Progenitor cell of endocrine pancreas (in vitro differentiated cells): ENCODE measurements at places on chromosomes 13 and 19. TPM values are rescaled to one million over a fixed set of nuclear protein-coding genes. Genes with fewer than 3 reads are reported as not detected.

ERICH4 gene
- total RNA-seq = not detected in 2 replicates

- H3K4me1 ChIP-seq = peaks cover 18% of the 10 kb centered on the region
- DNase-seq = no peak
These were observed 39.9 kb downstream of the FOXO1 start for GRCh38 chr13:40626561-40626960.

DNA sequence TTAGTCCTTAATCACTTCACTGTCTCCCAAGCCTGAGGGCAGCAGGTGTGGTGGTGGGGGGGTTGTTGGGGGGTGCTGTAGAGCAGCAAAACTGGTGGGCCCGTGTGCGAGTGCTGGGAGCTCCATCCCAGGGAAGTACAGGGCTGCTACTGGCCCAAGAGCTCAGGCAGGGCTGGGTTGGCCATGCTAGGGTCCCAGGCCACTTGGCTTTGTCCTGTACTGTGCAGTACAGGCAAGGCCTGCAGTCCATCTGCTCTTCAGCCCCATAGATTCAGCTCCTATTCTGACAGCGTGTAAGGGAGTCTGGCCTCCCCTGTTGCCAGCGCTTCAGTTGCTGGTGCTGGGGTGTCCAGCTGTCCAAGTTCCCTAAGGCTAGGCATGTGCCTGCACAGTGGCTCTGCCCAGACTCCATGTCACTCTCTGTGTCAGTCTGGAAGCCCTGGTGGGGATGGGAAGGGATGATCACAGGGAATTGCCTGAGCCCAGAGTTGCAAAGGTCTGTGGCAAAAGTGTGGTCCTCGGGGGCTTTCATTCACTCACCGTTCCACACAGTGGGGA lies 1261.7 kb downstream of the EFNB2 start:
- no peaks in the 10 kb centered on the region for H3K27me3 ChIP-seq
- DNase-seq = no peak
- peaks cover 1% of the 10 kb centered on the region for H3K36me3 ChIP-seq
- H3K4me3 ChIP-seq = no peak overlapping the region

GRCh38 chr19:33348301-33349010 lies 25.1 kb upstream of the CEBPG start:
- no peak for DNase-seq
- no peak overlapping the region for H3K27ac ChIP-seq
- no peak overlapping the region for H3K4me3 ChIP-seq
- peaks cover 16% of the 10 kb centered on the region for H3K27me3 ChIP-seq

- no peaks in the 10 kb centered on the region for H3K27me3 ChIP-seq
- H3K36me3 ChIP-seq = no peaks in the 10 kb centered on the region
- no peak for DNase-seq
- H3K4me3 ChIP-seq = no peak overlapping the region
These were observed 245.9 kb downstream of the PCDH9 start for GRCh38 chr13:66984241-66984640.

ATP1A3 gene
- 0.29 TPM in 2 replicates for total RNA-seq

GRCh38 chr19:19185853-19186740 lies 5.9 kb downstream of the BORCS8 start:
- peak overlapping the region; percentile 55 for H3K27ac ChIP-seq
- peaks cover 15% of the 10 kb centered on the region for H3K36me3 ChIP-seq
- no peak overlapping the region for H3K4me3 ChIP-seq
- H3K27me3 ChIP-seq = no peaks in the 10 kb centered on the region

GRCh38 chr13:102041544-102041943 lies 360.3 kb downstream of the FGF14 start:
- no peak overlapping the region for H3K27ac ChIP-seq
- peaks cover 3% of the 10 kb centered on the region for H3K27me3 ChIP-seq
- peaks cover 10% of the 10 kb centered on the region for H3K4me1 ChIP-seq

GRCh38 chr19:41476583-41476982 lies 33.6 kb downstream of the ERICH4 start:
- DNase-seq = no peak
- no peak overlapping the region for H3K4me3 ChIP-seq
- H3K27me3 ChIP-seq = no peaks in the 10 kb centered on the region
- H3K27ac ChIP-seq = no peak overlapping the region

DNA sequence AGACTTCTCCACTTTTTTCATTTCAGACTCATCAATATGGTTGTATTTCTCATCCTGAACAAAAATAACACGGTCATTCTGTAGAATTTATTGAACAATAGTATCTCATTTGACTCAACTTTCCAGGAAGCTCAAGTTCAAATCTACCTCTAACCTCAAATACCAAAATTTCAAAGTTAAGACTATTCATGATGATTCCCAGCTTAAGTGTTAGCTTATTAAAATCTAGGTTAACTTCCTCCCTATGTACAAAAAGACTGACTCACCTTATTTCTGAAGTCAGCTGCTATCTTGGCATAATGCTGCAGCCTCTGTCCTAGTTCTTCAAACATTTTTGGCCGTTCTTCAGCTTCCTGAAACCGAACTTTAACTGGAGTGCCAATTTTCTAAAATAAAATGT lies 23.2 kb downstream of the HSPH1 start:
- H3K27ac ChIP-seq = no peak overlapping the region
- no peak for DNase-seq
- H3K27me3 ChIP-seq = no peaks in the 10 kb centered on the region
- H3K36me3 ChIP-seq = peaks cover 43% of the 10 kb centered on the region
- H3K4me1 ChIP-seq = no peaks in the 10 kb centered on the region
- H3K4me3 ChIP-seq = no peak overlapping the region

DNA sequence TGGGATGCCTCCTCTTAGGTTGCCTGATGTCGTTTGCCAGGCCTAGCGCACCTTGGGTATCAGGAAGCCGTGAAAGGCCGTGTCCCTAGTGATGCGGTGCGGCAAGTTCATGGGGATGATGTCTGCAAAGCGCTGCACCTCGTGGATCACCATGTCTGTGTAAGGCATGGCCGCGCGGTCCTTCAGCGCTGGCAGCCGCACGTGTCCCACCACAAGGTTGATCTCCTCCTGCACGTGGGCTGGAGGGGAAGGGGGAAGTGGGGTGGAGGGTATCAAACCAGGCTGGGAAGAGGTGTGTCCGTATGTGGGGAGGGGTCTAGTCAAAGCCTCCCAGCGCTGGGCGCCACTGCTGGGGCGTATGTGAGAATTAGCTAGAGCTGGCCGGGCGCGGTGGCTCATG lies 23.2 kb downstream of the EGLN2 start:
- DNase-seq = no peak
- H3K4me1 ChIP-seq = peaks cover 26% of the 10 kb centered on the region
- peak overlapping the region; percentile 97 for H3K27ac ChIP-seq
- H3K4me3 ChIP-seq = no peak overlapping the region

GRCh38 chr19:49408816-49409440 lies 14.3 kb downstream of the PTH2 start:
- no peak overlapping the region for H3K4me3 ChIP-seq
- H3K27me3 ChIP-seq = peaks cover 51% of the 10 kb centered on the region
- H3K36me3 ChIP-seq = no peaks in the 10 kb centered on the region
- no peak for DNase-seq
- H3K27ac ChIP-seq = no peak overlapping the region

CD37 gene
- total RNA-seq = not detected in 2 replicates

- no peaks in the 10 kb centered on the region for H3K27me3 ChIP-seq
- no peak for DNase-seq
- peaks cover 47% of the 10 kb centered on the region for H3K4me1 ChIP-seq
- no peaks in the 10 kb centered on the region for H3K36me3 ChIP-seq
These were observed 192.8 kb upstream of the TSC22D1 start for GRCh38 chr13:44768775-44769581.

FAM124A gene
- total RNA-seq = 1.5 and 1.6 TPM in 2 replicates

- H3K27me3 ChIP-seq = peaks cover 38% of the 10 kb centered on the region
- DNase-seq = no peak
- no peak within 1 kb of the TSS for H3K4me3 ChIP-seq
- no peaks in the 10 kb centered on the region for H3K4me1 ChIP-seq
- no peaks in the 10 kb centered on the region for H3K36me3 ChIP-seq
These were observed at the start of gene KLK5 for GRCh38 chr19:50952910-50953309. Gene KLK5 (minus strand): TSS chr19:50953038. CDS start chr19:50952657, 381 bp downstream.

PPP1R15A gene
- total RNA-seq = 44.5 and 48.9 TPM in 2 replicates

DNA sequence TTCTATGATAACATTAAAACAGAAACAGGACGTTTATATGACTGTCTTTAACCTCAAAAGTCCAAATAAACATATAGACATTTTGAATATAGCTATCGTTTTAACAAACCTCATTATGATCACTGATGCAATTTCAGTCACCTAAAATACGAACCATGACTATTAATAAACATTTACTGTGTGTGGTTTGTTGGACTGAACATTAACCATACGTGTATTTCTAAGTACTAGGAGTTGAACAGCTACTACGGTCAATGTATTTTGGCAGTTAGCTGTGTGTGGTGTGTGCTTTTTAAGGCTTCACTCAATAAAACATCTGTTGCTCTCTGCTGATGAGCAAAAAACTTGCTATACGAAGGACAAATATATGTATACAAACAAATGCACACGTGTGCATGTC lies 281.4 kb downstream of the ABCC4 start:
- no peak for DNase-seq
- peaks cover 14% of the 10 kb centered on the region for H3K4me1 ChIP-seq
- peaks cover 4% of the 10 kb centered on the region for H3K36me3 ChIP-seq
- H3K27ac ChIP-seq = no peak overlapping the region
- no peaks in the 10 kb centered on the region for H3K27me3 ChIP-seq

- H3K27ac ChIP-seq = peak overlapping the region; percentile 75
- H3K4me1 ChIP-seq = peaks cover 15% of the 10 kb centered on the region
- no peak for DNase-seq
- H3K4me3 ChIP-seq = peak overlapping the region; percentile 91
- no peaks in the 10 kb centered on the region for H3K27me3 ChIP-seq
These were observed 580 bp downstream of the AP2A1 start for GRCh38 chr19:49767381-49767780.

DNA sequence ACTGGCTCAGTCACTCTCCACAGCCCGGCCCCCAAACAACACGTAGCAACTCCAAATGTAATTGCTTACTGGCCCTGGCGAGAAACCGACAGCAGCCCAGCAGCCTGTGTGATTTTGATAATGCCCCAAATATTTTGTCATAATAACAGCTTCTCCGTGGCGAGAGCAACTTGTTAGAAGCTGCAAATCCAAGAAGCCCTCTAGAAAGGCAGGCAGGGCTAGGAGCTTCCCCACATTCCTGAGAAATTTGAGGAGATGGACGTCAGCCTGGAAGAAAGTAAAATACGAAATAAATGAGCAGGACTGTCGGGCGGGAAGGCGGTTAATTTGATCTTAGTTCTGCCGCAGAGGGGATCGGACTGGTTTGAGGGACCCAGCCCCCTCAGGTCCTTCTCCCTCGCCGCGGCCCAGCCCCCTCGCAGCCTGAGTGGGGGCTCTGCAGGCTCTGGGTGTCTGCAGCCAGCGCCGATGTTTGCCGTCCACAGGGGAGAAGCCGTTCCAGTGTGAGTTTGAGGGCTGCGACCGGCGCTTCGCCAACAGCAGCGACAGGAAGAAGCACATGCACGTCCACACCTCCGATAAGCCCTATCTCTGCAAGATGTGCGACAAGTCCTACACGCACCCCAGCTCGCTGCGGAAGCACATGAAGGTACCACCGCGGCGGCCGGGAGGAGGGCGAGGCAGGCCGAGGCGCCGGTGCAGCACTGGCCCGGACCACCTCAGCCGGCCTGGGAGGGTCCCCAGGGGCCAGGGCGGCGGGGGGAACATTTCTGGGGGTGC lies 3.1 kb downstream of the ZIC2 start:
- H3K36me3 ChIP-seq = no peaks in the 10 kb centered on the region
- peaks cover 68% of the 10 kb centered on the region for H3K27me3 ChIP-seq
- peak overlapping the region; percentile 59 for H3K27ac ChIP-seq
- no peak overlapping the region for H3K4me3 ChIP-seq
- DNase-seq = peak; percentile 15
- H3K4me1 ChIP-seq = peaks cover 1% of the 10 kb centered on the region

GRCh38 chr19:38210458-38210987 lies 13.5 kb downstream of the DPF1 start:
- DNase-seq = peak; percentile 42
- peaks cover 12% of the 10 kb centered on the region for H3K4me1 ChIP-seq
- peaks cover 27% of the 10 kb centered on the region for H3K27me3 ChIP-seq
- peaks cover 17% of the 10 kb centered on the region for H3K36me3 ChIP-seq

GRCh38 chr13:67097892-67098452 lies 132.2 kb downstream of the PCDH9 start:
- H3K27me3 ChIP-seq = no peaks in the 10 kb centered on the region
- peaks cover 11% of the 10 kb centered on the region for H3K4me1 ChIP-seq
- H3K27ac ChIP-seq = no peak overlapping the region
- no peak overlapping the region for H3K4me3 ChIP-seq
- H3K36me3 ChIP-seq = no peaks in the 10 kb centered on the region

GRCh38 chr13:29709407-29710069 lies 114.0 kb upstream of the SLC7A1 start:
- peaks cover 38% of the 10 kb centered on the region for H3K4me1 ChIP-seq
- DNase-seq = no peak
- no peaks in the 10 kb centered on the region for H3K27me3 ChIP-seq
- no peaks in the 10 kb centered on the region for H3K36me3 ChIP-seq
- H3K27ac ChIP-seq = peak overlapping the region; percentile 18

CPB2 gene
- not detected in 2 replicates for total RNA-seq

ZNF865 gene
- 19.0 and 19.9 TPM in 2 replicates for total RNA-seq

ERF gene
- 106 and 111 TPM in 2 replicates for total RNA-seq

S1PR5 gene
- total RNA-seq = not detected in 2 replicates

TBC1D4 gene
- 13.5 and 13.7 TPM in 2 replicates for total RNA-seq

DNA sequence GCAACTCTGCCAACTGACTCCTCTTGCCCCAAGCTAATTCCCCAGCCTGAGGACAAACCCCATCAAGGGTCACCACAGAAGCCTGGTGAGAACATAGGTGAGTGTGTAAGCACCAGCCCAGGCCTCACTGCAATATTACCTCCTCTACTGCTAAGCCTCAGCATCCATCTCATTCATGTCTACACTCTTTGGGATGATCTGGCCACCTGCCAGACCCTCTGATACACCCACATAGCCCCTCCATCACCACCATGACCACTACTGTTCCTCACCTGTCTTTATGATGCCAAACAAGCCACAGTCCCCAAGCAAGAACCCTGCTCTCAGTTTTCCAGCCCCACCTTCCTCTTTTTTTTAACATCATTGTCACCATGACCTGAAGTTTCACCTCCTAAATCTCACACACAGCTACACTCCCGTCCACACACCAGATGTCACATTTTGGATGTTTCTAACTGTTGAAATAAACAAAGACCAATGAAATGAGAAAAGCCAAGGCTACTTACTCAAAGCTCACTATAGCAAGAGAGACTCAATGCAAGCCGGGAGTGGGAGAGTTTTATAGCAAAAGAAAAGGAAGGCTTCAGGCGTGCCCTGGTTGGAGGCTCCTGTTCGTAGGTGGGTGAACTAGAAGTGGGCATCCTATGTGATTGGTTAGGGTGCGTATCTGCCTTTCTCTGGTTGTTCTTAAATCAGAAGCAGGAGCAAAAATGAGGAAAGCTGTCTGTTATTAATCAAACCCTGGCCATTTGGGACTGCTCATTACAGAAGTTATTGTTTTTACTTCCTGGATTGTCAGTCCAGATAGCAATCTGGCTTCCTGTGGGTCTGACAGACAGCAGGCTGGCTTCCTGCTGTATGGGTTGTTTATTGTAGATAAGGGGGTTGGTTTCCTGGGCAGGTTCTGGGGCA lies 2.0 kb downstream of the ZNF792 start:
- H3K27me3 ChIP-seq = no peaks in the 10 kb centered on the region
- peak overlapping the region; percentile 88 for H3K4me3 ChIP-seq
- H3K27ac ChIP-seq = no peak overlapping the region
- peaks cover 16% of the 10 kb centered on the region for H3K4me1 ChIP-seq
